ENCODE measurements at places on chromosomes 16 and 17.

DNA sequence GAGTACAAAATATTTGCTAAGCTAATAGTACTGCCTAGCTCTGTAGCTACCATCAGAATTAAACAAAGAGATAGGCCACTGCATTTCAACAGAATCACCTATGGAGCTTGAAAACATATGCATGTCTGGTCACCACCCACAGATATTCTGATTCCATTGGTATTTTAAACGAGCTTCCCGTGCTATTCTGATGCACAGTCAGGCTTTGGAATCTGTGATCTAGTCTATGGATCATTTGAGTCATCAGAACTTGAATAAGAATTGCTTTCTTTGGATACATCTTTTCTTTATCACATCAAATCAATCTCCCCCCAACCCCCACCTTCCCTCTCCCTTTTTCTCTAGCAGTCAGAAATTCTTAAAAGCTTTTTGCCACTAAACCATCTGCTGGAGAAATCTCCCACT, 124.7 kb downstream of the NPIPB5 start:
- DNase-seq, result no peak

DNA sequence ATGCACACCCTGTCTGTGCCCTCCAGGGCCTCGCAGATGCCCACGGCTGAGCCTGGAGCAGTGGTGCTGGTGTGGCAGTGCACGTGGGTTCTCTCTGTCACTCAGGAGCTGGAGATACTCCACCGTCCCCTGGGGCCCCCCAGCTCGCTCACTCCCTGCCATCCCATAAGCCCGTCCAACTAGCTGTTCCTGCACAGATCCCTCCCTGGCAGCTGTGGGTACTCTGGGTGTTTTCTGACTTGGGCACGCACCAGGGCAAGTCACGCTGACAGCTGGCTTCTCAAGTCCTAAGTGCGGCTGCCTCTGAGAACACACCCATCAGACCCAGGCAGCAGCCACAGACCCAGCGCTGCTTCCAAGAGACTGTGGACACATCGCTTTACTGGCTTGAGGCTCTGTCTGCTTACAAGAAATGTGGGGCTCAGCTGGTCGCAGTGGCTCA, 25.4 kb upstream of the ITGB4 start:
- no peak for DNase-seq

DNA sequence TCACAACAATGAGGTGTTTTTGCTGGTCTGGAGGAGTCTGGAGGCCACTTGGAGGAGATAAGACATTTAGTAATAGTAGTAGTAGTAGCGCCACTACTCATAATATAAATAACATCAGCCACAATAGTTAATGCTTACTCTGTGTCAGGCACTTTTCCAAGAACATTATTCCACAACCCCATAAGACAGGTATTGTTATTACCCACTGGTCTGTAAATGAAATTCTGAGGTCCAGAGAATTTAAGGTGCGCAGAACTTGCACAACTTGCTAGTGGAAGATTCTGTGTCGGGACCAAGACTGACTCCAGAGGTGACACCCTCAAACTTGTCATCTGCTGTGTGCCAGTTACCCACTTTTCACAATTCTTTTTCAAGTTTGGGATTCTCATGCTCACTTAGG, 106.5 kb downstream of the MRM1 start:
- no peak for DNase-seq

GRCh38 chr17:27862840-27863239, 30.3 kb downstream of the LYRM9 start:
- DNase-seq, result no peak

DNA sequence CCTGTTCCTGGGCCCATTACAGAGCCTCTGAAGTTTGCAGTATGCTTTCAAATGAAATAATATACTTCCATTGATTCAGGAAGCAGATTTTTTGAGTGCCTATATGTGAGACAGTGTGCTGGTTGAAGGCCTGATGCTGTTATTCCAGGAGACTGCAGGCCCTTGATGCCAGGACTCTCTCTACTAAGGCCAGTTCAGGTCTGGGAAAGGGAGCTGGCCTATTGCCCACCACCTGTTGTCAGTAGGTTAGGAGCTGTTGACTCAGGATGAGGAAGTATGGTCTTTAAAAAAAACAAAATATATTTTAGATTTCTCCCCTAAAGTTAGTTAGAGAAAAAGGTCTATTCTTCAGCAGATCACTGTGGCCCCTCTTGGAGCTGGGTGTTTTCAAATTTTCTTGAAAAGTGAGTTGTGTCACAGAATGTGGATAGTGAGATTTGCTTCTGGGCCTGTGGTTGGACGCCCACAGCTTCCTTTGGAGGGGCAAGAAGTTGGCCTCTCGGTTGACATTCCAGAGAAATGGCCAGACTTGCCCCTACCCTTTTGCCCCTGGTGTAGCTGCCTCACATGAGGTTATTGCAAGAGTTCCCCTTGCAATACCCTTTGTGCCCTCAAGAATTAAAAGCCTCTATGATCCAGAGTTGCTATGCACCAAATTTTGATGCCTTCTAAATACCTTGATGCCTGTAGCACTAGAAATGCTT, 7.9 kb downstream of the ESRP2 start:
- no peak for DNase-seq

- DNase-seq, result peak; percentile 79
Measured at GRCh38 chr17:39740357-39741111, 2.8 kb downstream of the GRB7 start.

GRCh38 chr16:2529061-2529931, 1.9 kb downstream of the CEMP1 start:
- no peak for DNase-seq

- no peak for DNase-seq
Measured at GRCh38 chr17:18066866-18067265, 20.9 kb upstream of the DRG2 start.

DNA sequence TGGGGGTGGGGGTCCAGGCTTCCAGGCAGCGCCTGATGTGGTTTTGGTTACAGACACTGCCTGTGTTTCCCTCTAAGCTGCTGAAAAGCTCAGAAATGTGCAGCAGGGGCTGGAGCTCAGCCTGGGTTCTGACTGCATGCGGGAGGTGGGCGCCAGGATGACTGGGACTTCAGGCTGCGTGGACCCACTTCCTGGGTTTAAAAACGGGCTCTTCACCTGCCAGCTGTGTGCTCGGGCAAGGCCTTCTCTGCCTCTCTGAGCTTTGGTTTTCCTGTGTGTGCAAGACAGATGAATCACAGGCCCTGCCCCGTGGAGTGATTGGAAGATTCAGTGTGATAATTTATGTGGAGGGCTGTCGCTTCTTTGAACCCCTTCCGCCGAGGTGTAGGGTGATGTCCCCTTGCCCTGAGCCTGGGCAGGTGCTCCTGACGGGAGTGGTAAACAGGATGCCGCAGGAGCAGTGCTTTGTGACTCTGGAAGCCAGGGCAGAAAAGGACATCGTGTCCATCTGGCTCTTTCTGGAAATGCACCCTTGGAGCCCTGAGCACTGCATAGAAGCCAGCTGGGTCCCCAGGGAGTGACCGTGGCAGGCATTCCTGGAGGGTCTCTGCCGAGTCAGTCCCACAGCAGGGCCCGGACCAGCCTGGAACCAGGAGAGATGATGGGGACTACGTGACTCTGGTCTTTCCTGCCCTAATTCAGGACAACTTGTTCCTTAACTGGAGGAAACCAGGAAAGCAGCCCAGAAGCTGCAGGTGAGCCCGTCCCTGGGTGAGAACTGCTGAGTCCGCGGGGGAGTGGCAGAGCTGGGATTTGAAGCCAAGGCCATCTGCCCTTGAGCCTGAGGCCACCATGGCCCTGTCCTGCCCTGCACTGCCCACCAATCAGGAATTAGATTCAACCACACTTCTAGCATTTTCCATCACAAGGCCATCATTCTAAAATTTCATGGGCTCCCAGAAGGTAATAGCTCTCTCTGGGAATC, 28.5 kb upstream of the SLC7A5 start:
- no peak for DNase-seq

- no peak for DNase-seq
Measured at GRCh38 chr16:23343643-23344612, 41.8 kb downstream of the SCNN1B start.

DNA sequence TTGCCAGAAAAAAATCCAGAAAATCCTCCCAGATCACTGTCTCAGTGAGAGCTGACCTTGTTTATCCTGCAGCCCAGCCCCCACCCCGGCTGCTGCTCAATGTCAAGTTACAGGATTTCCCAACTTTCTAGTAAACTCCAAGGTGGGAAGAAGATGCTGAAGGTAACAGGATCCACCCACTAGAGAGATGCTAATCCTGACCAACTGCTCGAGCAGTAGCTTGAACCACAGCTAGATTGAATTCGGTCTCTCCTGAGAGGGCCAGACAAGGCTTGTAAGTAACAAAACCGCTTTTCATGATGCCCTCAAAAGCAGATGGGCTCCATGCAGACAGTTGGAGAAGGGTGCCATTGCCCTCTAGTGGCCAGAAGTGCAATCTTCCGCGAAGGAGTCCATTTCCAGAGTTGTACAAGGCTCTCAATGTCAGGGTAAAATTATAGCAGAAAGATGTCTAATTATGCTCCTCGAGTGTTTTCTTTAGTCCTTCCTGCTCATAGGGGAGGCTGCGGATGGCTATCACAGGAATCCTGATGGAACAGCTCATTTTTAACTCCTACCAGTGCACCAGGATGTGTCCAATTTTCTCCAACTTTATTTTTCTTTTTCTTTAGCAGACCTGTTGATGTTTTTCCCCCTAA, 3.9 kb downstream of the CDH11 start:
- peak; percentile 89 for DNase-seq

- no peak for DNase-seq
Measured at GRCh38 chr17:33976831-33977230, 278.3 kb upstream of the CCL2 start.

DNA sequence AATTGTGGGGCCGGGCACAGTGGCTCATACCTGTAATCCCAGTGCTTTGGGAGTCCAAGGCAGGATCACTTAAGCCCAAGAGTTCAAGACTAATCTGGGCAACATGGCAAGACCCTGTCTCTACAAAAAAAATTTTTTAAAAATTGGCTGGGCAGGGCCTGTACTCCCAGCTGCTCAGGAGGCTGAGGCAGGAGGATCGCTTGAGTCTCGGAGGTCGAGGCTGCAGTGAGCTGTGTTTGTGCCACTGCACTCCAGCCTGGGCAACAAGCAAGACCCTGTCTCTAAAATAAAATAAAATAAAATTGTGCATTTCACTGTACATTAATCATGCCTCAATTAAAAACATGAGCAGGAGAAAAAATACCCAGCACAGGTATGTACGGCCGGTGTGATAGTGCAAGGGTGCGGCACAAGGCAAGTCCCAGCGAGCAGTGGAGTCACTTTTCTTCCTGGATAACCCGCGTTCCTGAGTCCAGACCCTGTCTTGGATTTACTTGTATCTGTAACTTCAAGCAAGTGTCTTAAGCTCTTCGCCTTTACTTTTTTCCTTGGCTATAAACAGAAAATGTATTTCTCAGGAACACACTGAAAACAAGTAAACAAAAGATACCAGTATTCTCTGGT, 11.4 kb downstream of the ZDHHC7 start:
- DNase-seq, result no peak

GRCh38 chr16:18782697-18783429, 7.3 kb downstream of the RPS15A start:
- DNase-seq, result no peak

DNA sequence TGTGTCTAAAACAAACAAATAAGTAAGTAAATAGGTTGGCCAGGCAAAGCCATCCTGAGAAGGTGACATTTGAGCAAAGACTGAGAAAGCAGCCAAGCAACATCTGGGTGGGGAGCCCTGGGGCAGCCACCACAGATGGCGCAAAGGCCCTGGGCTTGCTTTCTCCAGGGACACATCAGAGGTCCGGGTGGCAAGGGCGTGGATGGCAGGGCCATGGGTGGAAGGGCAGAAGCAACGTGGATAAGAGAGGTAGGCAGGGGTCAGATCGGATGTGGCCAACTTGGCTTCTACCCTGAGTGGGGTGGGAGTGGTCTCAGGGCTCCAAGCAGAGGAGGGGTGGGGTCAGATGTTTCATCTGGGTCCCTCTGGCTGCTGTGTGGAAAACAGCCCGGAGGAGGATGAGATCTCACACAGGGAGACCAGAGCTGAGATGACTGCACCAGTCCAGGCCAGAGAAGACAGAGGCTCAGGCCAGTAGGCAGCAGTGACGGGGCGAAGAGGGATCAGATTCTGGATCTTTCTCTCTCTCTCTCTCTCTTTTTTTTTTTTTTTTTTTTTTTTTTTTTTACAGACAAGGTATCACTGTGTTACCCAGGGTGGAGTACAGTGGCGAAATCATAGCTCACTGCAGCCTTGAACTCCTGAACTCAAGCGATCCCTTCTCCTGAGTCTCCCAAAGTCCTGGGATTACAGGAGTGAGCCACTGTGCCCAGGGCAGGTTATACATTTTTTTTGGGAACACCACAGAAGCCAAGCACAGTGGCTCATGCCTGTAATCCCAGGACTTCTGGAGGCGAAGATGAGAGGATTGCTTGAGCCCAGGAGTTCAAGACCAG, 6.1 kb upstream of the SPN start:
- DNase-seq, result no peak

- no peak for DNase-seq
Measured at GRCh38 chr16:58034128-58034685, 8.7 kb downstream of the MMP15 start.

DNA sequence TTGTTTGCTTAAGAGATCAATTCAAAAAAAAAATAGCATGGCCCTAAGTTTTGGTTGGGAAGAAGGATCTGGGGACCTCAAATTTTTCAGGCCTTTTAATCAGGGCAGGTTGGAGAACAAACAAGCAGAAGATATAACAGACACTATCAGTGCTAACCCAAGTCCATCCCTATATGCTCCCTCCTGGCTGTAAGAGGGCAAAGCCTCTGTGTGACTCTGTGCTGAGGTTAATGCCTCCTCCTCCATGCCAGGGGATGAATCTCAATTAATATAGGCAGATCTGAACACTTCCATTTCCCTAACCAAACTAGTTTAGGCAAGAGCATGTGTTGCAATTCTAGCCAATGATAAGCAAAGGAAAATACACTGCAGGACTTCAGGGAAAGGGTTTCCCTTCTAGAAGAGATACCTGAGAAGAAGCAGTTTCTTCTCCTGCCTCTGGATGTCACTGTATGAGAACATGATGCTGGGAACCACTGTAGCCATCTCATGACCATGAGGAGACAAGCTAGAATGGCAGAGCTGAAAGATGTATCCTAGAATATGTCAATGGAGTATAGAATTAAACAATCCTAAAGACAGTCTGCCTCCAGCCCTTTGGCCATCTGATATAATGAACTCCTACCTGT, 76.0 kb downstream of the CHD9NB start:
- DNase-seq, result peak; percentile 58

- no peak for DNase-seq
Measured at GRCh38 chr17:37051833-37052232, 103.1 kb downstream of the AATF start.

DNA sequence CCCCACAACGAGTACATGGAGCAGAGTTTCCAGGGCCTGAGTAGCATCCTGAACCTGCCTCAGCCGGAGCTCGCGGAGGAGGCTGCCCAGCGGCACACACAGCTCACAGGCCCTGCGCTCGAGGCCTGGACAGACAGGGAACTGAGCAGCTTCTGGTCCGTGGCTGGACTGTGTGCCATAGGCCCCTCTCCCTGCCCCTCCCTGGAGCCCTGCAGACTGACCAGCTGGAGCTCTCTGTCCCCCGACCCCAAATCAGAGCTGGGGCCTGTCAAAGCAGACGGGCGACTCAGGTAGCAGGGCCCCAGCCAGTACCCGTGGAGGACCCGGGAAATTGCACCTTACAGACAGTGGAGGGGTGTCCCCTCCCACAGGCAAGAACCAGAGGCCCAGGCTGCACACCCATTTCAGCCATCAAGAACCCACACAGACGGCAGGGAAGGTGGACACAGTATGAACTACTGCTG, 13.0 kb downstream of the MRPL27 start:
- no peak for DNase-seq

Measured in cardiac fibroblast (primary cell).